ENCODE measurements at places on chromosomes 6 and 20.
A peak's percentile ranks its signal among the peaks of the same experiment; 100 is the strongest.

- no peak for DNase-seq
Observed at GRCh38 chr6:148461986-148462577, 119.4 kb downstream of the SASH1 start.

- no peak for DNase-seq
Observed at GRCh38 chr20:62758226-62758912, 37.9 kb upstream of the MRGBP start.

GRCh38 chr20:39309458-39309857 lies 347.3 kb downstream of the DHX35 start:
- DNase-seq, result no peak

GRCh38 chr6:84150705-84151104 lies 76.7 kb downstream of the CEP162 start:
- no peak for DNase-seq

DNA sequence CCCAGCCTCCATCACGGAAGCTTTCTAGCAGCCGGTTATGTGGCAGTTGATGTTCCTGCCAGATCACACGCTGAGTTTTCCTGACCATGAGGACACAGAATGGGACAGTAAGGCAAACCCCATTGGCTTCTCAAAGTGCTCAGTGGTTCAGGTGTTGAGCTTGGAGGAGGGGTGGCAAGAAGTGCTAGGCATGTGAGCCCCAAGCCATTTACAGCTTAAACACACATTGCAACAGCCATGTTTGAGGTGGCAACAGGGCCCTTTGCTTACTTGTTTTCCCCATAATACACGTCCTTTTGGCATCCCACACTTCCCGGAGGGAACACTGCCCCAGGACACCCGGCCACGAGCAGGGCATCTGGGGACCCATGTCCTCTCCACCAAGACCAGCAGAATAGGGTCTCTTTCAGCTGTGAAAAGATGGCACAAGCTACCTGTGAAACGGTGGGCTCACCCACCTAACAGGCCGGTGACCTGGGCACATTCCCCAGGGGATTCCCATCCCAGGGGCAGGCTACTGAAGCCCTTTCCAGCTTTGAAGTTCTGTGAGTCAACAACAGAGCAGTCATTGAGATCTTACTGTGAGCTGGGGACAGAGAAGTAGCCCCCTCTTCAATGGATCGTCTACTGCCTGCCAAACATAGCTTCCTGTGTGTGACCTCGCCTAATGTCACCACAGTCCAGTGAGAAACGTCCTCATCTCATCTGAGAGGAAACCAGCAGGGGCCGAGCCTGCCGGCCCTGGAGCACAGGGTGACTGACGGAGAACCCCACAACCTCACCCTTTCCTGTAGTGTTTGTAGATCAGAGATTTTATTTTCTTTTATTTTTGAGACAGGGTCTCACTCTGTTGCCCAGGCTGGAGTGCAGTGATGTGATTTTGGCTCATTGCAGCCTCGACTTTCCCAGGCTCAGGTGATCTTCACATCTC lies 4.0 kb upstream of the TLDC2 start:
- no peak for DNase-seq

DNA sequence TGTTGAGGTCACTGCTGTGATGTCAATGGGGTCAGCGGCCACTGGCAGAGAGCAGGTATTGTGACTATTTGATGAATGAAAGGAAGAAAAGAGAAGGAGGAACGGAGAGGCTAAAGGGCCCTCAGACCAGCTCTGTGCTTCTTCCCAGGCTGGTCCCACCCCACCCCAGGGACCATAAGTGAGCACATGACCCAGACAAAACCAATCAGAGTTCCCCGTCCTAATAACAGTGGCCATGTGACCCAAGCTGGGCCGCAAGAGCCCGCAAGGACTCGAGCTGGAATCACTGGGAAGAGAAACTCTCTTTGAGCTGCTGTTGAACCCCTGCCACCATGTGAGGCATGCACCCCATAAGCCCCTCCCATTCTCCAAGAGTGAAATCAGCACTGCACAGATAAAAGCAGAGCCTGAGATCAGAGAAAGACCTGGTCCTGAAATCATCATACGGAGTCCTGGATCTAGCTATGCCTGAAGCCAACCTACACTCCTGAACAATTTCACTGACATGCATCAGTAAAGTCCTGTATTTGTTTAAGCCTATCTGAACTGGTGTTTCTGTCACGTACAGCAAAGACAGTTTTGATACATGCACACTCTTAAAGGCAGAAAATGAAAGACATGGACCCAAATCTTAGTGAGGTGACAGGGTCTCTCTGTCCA lies 90.2 kb downstream of the PREX1 start:
- DNase-seq, result no peak

- DNase-seq, result no peak
Observed at GRCh38 chr6:32181915-32182529, 2.0 kb downstream of the AGER start.

- no peak for DNase-seq
Observed at GRCh38 chr6:106614592-106615257, 14.6 kb downstream of the RTN4IP1 start.

DNA sequence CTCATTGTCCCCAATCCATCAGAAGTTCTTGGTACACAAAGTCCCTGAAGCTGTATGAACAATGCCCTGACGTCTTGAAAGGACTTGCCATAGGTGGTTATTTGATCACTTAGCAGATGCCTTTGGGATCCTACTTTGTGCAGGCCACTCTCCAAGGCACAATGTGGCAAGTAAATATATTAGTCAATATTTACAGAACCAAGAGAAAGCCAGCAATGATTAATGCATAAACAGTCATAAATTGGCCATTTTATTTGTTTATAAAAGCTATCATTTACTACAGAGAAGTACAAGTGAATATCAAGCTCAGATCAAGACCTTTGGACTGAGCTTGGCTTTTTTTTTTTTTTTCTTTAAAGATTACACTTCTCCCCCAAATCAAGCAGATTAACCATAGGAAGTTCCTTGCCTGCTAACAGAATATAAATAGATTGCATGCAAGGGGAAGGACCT lies 161.8 kb downstream of the MTHFD1L start:
- no peak for DNase-seq

DNA sequence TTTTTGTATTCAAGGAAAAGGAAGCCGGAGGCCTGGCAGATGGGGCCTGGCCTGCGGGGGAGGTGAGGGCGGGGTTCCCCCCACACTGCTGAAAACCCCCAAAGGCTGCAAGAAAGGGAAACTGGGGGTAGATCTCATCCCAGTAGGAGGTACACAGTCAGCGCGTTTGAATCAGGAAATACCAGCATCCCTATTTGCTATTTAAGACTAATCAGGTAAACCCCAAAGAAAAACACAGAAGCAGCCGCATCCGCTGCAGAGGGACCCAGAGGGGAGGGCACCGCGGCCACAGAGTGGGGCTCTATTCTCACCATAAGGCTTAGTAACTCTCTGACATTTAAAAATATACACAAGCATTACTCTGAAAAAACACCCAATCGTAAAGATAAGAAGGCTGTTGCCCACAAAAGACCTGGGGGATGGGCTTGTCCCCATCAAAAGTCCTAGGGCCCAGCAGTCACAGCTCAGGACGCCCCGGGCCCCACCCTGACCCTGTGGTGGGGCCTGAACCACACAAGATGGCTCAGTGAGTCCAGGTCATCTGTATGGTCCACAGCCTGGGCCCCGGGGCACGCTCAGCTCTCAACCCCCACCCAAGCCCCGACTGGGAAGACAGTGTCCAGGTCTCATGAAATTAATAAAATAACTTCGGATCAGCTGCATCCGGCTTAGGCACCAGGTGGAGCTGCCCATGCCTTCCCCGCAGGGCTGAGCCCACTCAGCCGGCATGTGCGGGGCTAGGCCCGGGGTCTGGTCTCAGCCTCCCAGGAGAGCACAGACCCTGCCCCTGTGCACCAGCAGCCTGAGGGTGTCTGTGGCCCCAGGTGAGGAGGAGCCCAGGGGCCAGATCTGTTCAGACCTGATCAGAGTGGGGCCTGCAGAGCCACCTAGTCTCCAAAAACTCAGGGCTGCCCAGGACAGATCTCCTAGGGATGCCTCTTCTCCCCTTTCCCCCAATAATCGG lies 31.0 kb downstream of the KCNQ2 start:
- peak; percentile 22 for DNase-seq

DNA sequence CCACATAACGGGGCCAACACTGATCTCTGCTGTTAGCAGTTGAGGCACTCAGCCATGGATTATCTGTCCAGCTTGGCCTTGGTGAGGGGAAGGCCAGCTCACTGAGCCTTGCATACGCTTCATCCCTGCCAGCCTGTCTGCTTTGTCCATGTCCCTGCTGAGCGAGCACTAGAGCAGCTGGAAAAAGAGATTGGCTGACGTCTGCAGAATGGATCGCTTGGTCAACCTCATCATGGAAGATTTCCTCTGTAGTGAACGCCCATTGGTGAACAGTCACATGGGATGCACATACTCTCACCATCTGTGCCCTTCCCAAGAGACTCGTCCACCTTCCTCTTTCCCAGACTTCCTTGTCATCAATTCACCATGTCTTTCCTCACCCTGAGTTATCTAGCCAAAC lies 26.9 kb downstream of the MUC22 start:
- no peak for DNase-seq

- DNase-seq, result no peak
Observed at GRCh38 chr6:64290867-64291266, 655.3 kb downstream of the PHF3 start.

DNA sequence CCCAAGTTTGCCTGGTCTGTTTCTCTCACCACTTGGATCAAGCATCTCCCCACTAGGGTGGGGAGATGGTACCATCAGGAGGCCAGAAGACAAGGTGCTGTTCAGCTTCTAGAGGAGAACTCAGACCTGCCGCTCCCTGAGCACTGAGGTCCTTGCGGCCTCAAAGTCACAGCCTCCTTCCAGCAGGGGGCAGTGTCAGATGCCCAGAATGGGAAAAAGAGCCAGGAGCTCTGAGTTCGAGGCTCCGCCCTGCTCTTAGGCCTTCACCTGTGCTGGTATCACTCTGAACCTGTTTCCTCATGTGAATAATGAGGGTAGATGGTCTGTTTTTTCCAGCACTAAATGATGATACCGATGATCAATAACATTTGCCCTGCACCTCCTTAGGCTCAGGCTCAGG lies 68.7 kb downstream of the TOX2 start:
- no peak for DNase-seq

GRCh38 chr6:15264902-15265761 lies 19.3 kb downstream of the JARID2 start:
- DNase-seq, result no peak

- DNase-seq, result no peak
Observed at GRCh38 chr6:96604420-96604819, 41.5 kb downstream of the FHL5 start.

DNA sequence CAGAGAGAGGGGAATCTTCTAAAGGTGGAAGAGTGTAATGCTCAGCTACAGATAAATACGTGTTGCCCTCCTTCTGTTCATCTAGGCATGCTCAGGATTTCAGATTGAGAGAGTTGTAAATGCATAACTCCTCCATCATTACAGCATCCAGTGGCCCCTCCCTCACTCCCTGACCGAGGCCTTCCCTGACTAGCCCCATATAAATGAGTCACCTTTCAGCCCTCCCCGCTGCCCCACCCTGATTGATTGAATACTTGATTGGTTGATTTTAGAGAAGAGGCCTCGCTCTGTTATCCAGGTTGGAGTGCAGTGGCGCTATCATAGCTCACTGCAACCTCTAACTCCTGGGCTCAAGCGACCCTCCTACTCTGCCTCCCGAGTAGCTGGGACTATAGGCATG lies 193.7 kb downstream of the EYA2 start:
- DNase-seq, result no peak

- DNase-seq, result no peak
Observed at GRCh38 chr6:10521104-10521808, at the start of gene GCNT2. Gene GCNT2, plus strand, starts transcription at chr6:10521351. Its CDS starts 7,561 bp downstream, at chr6:10528912.

DNA sequence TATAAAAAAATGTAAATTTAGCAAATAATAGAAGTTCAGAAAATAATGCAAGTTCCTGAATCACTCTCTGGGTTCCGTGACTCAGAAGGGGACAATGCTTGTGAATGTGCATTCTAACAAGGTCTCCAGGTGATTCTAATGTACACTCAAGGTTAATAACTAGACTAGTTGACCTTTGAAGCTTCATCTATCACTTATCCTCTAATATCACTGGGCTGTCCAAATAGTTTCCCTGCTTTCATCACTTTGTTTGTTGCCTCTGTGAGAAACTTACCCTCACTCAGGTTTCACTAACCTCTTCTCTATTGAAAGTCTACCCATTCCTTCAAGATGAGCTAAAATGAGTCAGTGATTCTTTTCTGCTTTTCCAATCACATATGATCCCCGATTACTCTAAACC lies 189.0 kb downstream of the BTBD9 start:
- no peak for DNase-seq

DNA sequence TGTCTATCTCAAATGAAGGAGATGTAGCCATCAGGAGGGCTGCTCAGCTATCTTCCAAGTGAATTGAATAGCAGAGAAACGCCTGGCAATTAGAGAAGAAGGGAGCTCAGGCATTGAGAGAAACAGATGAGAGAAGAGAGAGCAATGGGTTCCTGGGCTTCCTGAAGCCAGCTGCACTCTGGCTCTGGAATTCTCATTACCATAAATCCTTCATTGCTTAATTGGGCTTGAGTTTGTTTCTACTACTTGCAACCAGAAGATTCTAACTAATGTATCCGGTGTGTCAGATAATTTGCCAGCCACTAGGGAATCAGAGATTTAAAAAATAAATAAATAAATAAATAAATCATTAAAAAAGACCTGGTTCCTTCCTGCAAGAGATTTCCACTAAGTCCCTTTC lies 25.0 kb upstream of the CDKAL1 start:
- DNase-seq, result no peak

DNA sequence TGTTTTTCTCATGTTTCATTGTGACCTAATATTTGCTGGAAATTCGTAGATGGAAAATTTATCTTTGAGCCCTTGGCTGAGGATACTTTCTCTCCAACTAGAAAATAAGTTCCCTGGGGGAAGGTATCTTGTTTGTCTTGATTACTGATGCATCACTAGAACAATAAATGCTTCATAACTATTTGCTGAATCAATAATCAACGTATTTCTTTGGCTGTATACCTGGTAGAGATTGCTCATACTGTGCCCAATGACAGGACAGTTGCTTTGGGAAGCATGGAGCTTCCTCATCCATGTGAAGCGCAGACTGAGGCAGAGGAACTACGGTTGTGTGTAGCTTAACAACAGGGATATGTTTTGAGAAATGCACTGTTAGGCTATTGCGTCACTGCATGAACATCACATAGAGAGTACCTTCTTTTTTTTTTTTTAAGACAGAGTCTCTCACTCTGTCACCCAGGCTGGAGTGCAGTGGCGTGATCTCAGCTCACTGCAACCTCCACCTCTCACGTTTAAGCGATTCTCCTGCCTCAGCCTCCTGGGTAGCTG lies 34.2 kb upstream of the RPN2 start:
- DNase-seq, result no peak

DNA sequence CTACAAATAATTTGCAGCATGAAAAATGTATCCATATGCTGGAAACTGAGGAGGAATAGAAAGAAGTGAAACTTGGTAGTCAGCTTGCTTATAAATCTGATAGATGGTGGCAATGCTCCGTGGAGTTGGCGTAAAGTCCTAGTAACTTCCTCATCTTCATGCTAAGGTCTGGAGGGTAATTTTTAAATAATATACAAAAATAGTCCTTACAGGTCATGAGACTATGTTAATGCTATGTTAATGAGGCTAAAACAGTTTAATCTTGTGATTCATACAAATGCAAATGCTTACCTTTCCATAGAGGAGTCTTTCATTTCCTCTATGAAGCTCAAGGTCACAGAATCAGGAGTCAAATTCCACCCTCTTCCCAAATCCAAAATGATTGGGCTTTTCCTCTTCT lies 9.4 kb upstream of the CRIP3 start:
- no peak for DNase-seq
